ENCODE measurements at places on chromosomes 1 and 21.

GRCh38 chr1:168626326-168626725 lies 49.9 kb downstream of the XCL1 start:
- no peak for DNase-seq

- DNase-seq = no peak
Observed at GRCh38 chr1:45329445-45329844, 2.8 kb downstream of the HPDL start.

- DNase-seq = no peak
Observed at GRCh38 chr1:214537219-214537618, 14.2 kb downstream of the PTPN14 start.

DNA sequence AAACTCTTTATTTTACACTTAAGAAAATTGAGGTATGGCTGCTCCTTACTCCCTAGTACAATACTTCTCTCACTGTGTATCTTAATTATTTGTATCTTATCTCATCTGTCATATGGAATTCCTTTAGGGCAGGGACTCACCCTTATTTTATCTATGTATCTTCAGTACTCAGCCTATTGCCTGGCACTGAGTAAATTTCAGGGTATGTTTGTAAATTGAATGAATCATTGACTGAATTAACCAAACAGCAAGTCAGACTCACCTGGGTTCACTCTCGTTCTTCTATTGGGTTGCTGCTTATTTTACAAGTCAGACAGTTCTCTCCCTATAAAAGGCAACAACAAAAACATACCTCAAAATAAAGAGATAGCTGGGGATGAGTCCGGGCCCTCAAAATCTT lies 63.8 kb downstream of the LAMC1 start:
- DNase-seq = no peak

- DNase-seq = no peak
Observed at GRCh38 chr1:101995984-101996745, 561 bp downstream of the OLFM3 start.

GRCh38 chr1:109498161-109498801 lies 4.4 kb downstream of the CYB561D1 start:
- DNase-seq = peak; percentile 24

DNA sequence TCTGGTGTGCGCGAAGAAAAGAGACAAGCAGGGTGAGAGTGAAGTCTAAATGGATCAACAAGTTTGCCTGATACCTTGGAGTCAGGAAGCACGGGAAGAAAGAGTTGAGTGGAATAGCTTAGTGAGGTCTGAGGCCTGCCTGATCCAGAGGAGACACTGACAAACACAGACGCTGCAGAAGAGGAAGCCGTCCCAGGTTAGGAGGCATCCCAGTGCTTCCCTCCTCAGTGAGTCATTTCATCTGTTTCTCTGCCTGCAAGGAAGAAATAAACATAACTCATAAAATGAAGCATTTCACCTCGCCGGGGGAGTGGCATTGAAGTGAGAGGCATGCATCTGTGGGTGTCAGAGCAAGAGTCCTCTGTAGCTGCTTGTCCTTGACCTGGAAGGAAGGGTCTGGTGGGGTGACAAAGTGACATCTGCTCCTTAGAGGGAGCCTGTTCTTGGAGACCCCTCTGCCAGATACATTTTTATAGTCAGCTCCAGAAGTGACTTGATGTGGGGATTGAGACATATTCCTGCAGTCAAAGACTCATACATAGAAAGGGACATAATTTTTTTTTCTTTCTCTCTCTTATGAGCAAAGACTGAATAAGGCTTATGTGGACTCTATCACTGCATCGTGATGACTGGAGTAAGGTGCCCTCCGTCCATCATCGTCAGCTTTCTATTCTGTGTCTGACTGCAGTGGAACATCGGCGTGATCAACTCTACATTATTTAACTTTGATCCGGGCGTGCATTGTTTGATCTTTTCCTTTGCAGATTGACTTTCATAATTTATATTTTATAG lies 256.7 kb downstream of the KIF26B start:
- DNase-seq = peak; percentile 31

GRCh38 chr1:187096689-187097088 lies 267.9 kb downstream of the PLA2G4A start:
- no peak for DNase-seq

- DNase-seq = no peak
Observed at GRCh38 chr1:4003846-4004505, 103.9 kb upstream of the C1orf174 start.

Data from SJSA1 (cell line).